ENCODE measurements at places on chromosomes 6 and 20.

- no peak for DNase-seq
These were observed 122.4 kb downstream of the RIN2 start for GRCh38 chr20:19880256-19881079.

- DNase-seq = no peak
These were observed 198.8 kb upstream of the PREP start for GRCh38 chr6:105601541-105602236.

- no peak for DNase-seq
These were observed 136.6 kb downstream of the DTNBP1 start for GRCh38 chr6:15526212-15526701.

- DNase-seq = no peak
These were observed 168.4 kb upstream of the CDYL start for GRCh38 chr6:4607793-4608192.

DNA sequence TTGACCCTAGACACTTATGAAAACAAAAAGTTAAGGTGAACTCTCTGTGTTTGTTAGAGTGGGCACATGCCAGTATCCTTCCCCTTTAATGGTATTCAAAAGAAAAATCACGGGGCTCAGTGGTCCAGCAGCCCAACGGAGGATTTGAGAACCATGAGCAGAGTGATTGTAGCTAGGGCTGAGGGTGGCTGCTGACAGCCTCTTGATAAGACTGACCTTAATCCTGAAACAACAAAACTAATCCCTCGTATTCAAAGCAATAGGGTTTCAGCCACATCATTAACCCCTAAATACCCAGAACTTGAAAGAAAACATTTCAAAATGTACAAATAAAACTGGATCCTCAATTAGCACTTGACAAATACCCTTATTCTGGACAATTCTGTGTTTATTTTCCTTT is 95.1 kb downstream of the SNAP25 start:
- no peak for DNase-seq

GRCh38 chr6:91485047-91485446 is 898.2 kb upstream of the MAP3K7 start:
- no peak for DNase-seq

- DNase-seq = no peak
These were observed 297.0 kb downstream of the ZNF217 start for GRCh38 chr20:53296451-53297153.

- DNase-seq = no peak
These were observed 57.7 kb upstream of the VSTM2L start for GRCh38 chr20:37845241-37845681.

DNA sequence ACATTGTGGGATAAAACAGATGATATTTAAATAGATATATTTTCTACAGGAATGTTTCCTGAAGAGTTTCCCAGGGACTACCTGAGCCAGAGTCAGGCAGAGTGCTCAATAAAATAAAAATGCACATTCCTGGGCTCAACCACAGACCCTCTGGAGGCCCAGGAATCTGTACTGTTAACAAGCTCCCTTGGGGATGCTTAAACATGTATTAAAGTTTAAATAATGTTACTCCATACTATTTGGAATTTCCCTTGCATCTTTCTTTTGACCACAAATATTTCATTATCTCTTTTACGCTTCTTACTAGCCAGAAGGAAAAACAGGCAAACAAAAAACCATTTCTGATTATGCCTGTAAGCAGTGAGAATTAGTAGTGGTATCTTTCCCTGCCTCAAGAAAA is 42.3 kb downstream of the GPR63 start:
- DNase-seq = no peak

DNA sequence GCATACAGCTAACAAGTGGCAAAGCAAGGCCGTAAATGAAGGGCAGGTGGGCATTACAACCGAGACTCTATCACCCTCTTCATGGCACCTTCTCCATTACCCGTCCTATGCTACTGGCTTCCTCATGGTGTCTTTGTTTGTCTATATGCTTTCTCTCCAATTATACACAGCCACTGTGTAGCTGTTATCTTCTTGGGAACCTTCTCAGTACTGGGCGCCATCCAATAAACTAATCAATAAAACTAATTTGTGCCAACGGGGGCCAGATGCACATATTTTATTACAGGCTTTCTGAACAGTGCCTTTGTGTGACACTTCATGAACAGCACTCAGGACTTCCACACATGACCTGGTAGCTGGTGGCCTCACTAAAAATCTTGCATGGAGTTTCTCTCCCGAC is 149.8 kb upstream of the PCSK2 start:
- DNase-seq = no peak

DNA sequence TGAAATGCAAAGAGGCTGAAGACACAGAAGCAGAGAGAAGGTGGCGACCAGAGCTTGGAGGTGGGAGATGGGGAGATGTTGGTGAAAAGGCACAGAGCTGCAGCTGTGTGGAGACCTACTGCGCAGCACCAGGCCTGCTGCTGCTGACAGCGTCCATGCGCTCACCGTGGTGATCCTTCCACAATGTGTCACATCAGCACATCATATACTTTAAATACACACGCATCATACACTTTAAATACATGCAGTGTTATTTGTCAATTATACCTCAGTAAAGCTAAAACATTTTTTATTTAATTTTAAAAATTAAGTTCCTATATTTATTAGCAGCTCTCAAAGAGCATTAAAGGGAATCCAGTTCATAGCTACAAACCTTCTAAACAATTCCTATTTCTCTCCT is 200.9 kb downstream of the TTLL2 start:
- DNase-seq = no peak

DNA sequence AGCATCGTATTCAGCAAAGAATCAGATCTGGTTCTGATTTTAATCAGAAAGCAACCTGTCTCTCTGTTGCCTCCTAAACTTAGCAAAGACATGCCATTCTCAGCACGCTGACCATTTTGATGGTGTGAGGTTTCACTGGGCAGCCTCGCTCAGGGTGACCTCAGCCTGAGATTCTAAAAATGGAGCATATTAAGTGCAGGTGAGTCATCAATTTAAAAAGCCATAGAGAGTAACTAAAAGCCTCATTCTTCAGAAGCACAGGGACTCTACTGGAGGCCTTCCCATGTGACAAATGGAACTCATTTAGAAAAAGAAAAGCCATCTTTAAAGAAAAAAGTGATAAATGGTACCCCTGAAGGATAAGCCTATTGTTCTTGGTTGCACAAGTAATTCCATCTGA is 91.3 kb downstream of the FILIP1 start:
- DNase-seq = no peak

GRCh38 chr6:37882724-37883413 is 63.3 kb downstream of the ZFAND3 start:
- no peak for DNase-seq

DNA sequence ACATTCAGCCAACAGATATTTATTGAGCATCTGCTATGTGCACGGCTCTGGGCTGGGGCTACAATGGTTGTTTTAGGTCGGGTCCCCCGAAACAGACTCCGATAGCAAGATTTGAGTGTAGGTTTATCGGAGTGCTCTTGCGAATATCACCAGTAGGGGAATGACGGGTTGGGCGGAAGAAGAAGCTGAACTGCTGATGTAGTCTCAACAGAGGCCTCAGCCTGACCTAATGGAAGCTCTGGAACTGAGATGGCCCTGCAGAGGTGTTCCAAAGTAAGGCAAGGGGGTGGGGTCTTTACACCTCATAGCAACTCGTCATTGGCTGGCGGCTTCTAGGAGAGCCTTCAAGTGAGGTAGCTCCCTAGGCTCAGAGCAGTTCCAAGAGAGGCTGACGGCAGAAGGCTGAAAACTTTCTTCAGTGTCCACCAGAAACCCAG is 1.1 kb downstream of the L3MBTL1 start:
- no peak for DNase-seq

DNA sequence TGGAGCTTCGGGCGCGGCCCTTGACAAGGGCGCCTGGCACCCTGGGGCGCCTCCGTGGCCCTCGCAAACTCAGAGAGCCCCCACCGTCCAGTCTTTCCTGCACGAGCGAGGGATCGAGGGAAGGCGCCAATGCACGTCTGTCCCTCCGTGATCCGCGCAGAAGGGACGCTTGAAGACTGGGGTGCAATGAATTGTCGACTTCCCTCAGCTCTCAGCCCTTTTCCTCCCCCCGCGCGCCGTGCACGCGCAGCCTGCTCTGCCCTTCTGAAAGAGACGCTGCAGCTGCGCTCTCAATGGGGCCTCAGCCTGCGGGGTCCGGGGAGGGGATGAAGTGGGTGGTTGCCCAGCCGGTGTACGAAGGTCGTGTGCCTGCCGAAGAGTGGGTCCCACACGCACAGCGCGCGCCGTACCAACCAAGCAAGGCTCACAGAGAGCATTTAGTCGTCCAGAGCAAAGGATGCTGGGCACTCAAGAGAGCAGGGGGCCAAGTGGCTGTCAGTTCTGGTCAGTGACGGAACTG is 5.5 kb upstream of the SOX4 start:
- DNase-seq = no peak

DNA sequence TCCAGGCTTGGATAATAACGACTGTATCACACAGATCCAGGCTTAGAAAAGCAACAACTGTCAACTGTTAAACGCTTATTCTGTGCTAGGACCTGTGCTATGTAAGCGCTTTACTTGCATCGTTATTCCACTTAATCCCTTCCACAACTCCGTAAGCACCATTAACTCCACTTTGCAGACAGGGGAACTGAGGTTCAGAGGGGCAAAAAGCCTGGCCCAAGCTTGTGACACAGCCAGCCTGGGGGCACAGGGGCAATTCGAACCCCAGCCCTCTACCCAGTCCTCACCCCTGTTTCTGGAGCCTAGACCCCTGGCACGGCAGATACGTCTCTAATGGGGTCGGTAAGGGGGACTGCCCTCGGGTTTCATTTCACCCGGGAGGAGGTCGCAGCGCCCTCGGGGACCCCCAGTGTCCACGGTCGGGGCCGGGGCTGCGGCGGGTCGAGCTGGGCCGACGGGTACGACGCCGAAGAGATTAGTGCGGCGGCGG is 411 bp downstream of the DSN1 start:
- DNase-seq = no peak

DNA sequence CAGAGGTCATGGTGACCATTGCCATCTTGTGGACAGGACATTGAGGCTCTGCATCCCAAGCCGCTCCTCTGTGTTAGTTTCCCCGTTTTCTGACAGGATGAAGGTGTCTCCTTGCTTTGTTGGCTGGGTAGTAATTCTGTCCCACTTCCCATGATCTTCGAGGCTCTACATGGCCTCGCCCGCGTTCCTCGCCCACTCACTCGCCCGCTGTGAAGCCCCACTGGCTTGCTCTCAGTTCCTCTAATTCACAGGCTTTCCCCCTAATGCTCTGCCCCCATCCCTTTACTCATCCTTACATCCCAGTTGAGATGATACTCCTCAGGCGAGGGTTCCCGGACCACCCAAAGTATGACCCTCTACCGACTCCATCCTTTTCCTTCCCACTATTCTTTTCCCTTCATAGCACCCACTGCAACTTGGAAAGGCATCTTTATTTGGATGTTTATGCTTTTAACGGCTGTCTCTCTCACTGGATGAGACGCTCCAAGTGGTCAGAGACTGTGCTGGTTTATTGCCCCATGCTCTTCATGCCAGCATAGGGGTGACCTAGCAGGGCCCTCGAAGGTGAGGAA is 511 bp upstream of the SLC35B2 start:
- DNase-seq = no peak

- DNase-seq = no peak
These were observed 228.4 kb upstream of the BTBD3 start for GRCh38 chr20:11689262-11689661.

- DNase-seq = no peak
These were observed 40.9 kb upstream of the SMOC2 start for GRCh38 chr6:168400037-168400436.

DNA sequence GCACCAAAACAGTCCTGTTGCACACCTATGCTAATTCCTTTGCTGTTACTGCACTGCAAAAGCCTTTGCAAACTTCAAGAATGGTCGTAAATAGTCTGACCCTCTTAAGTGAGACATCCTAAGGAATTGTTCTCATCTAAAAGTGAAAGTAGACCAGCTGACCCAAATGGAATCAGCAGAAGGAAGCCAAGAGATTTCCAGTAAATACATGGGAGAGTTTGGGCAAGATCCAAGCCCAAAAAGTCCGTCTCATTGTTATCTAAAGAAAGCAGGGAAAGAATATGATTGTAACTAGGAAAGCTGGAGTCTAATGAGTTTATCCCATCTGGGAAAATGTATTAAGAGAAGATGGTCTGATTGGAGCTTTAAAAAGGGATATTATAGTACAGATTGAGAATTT is 43.0 kb upstream of the HIVEP1 start:
- DNase-seq = no peak

DNA sequence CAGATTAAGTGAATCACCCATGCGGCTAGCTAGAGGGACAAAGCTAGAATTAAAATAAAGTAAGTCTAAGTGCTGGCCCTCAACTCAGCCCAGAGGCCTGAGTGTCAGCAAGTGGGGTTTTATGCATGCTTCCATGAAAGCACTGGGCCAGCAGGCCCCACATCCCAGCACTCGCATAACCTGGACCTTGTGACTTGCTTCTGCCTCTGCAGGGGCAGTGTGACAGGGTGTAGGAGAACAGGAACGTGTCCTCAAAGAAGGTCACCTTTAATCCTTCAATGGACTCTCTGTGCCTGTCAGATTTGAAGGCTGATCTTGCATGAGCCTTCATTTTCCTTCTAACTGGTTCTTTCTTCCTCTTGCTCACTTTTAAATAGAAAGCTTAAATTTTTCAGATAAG is 183.4 kb downstream of the ALDH8A1 start:
- no peak for DNase-seq

Data from effector CD8-positive, alpha-beta T cell (primary cell).